ENCODE measurements at places on chromosomes 6 and 20. TPM values are rescaled to one million over a fixed set of nuclear protein-coding genes. Genes with fewer than 3 reads are reported as not detected.

Gene KIAA1755
- polyA plus RNA-seq: not detected

Gene ESF1
- polyA plus RNA-seq: 4.4 TPM

Gene PPP1R3D
- polyA plus RNA-seq: 2.0 TPM

Gene HTR1B
- not detected for polyA plus RNA-seq

Gene WFDC12
- not detected for polyA plus RNA-seq

Gene EPPIN
- polyA plus RNA-seq: not detected

Gene SIGLEC1
- not detected for polyA plus RNA-seq

Gene DNMT3B
- not detected for polyA plus RNA-seq

Gene PDYN
- not detected for polyA plus RNA-seq

Gene ULBP1
- not detected for polyA plus RNA-seq

Data from CD4-positive, CD25-positive, alpha-beta regulatory T cell (primary cell).